CD4-positive, alpha-beta memory T cell (primary cell): ENCODE measurements at places on chromosomes 5 and 9. TPM values are rescaled to one million over a fixed set of nuclear protein-coding genes. Genes with fewer than 3 reads are reported as not detected.

The SLCO4C1 gene
- 0.30 TPM for total RNA-seq

DNA sequence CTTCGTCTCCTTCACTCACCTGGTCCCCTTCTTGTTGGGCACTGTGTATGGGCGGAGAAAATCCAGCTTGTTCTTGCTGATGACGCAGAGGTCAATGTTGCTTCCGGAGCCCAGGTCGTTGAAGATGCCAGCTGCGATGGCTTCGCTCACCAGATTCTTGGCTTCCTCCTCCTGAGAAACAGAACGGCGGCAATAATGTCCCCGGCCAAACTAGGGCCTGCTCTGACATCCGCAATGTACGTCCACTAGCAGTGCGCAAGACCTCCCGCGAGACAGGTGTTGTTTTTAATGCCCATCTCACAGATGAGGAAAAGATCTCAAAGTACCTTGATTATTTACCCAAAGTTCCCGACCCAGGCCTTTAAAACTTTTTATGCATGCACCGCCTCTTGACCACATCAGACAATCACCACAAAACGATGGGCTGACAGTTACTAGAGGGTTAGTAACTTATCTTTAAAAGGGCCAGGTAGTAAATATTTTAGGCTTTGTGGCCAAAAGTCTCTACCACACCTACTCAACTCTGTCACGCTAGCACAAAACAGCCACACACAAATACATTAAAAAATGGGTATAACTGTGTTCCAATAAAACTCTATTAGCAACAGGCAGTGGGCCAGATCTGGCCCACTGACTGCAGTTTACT, 58.4 kb downstream of the PSMB7 start:
- DNase-seq, result no peak

DNA sequence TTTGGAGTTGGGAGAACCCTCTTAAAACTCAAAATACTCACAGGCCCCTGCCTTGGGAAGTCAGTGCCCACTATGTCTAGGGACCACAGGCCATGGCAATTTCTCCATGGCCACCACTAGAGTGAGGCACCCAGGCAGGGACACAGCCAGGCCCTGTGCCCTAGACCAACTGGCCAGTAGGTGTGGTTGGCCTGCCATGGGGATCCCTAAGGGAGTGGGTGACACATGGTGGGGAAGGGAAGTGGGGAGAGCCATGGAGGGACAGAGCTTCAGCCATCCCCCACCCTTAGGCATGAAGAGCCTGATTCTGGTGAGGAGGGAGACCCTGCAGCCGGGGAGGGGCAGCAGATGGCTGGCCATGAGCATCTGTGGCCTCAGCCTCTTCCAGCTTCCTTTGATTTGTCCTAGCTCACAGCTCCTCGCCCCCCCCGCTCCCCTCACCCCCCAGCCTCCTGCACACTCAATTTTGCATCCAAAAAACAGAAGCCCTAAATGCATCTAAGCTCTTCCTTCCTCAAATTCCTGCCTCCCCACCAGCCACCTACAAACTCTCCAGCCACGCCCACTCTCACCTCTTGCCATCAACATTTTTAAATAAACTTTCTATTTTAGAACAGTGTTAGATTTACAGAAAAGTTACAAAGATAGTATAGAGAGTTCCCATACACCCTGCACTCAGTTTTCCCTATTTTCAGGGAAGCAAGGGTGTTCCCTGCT, 1.6 kb upstream of the DBN1 start:
- no peak for DNase-seq

DNA sequence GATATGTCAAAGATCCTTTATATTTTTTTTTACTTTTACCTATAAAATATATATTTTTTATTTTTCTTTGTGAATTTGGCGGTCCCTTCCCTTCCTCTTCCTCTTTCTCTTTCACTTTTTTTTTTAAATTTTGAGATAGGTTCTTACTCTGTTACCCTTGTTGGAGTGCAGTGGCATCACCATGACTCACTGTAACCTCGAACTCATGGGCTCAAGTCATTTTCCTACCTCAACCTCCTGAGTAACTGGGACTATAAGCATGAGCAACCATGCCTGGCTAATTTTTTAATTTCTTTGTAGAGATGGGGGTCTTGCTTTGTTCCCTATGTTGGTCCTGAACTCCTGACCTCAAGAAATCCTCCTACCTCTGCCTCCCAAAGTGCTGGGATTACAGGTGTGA, 258.0 kb upstream of the CLINT1 start:
- no peak for DNase-seq

GRCh38 chr5:15885156-15885555, 294.4 kb downstream of the MARCHF11 start:
- no peak for DNase-seq

GRCh38 chr5:145903867-145904266, 31.1 kb upstream of the GRXCR2 start:
- DNase-seq, result no peak
